ENCODE measurements at places on chromosomes 7 and 10. TPM values are rescaled to one million over a fixed set of nuclear protein-coding genes. Genes with fewer than 3 reads are reported as not detected.

DNA sequence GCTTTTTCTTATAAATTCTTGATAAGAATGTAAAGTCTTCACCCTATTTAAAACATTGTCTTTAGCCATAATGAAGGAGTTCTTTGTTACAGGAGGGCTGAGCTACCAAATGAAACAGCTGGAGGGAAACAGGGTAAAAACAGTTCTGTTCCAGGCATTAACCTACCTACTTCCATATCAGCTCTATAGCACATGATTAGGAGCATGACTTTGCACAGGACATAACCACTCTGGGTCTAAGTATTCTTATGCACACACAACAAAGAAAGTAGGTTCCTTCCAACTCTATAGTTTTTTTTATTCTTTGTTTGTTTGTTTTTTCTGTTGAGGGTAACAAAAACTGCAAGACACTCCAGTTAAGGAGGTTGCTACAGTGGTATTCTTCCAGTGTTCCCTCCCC lies 52.7 kb downstream of the SCIN start:
- no peaks in the 10 kb centered on the region for H3K36me3 ChIP-seq
- H3K4me1 ChIP-seq = peaks cover 1% of the 10 kb centered on the region
- peaks cover 8% of the 10 kb centered on the region for H3K27me3 ChIP-seq
- DNase-seq = no peak

DNA sequence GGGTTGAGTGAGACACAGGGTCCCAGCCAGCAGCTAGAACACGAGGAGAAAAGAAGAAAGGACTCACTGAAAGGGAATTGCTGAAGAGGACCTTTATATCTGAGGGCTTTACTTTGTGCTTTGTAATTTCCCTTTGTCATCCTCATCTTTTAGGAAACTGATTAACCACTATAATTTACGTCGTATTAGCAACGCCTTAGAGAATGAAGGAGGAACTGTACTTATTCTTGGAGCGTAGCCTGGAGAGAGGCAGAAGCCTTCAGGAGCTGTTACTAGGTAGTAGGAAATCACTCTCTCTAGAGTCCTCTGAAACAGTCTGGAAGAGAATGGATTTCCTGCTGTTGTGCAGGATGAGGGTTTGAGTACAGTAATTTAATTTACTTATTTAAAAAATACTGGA lies 101.0 kb upstream of the STEAP1B start:
- H3K36me3 ChIP-seq = no peaks in the 10 kb centered on the region
- no peak for DNase-seq
- no peak overlapping the region for H3K4me3 ChIP-seq
- H3K4me1 ChIP-seq = peaks cover 6% of the 10 kb centered on the region
- H3K27me3 ChIP-seq = no peaks in the 10 kb centered on the region

Gene NEBL
- under 0.01 TPM for total RNA-seq

DNA sequence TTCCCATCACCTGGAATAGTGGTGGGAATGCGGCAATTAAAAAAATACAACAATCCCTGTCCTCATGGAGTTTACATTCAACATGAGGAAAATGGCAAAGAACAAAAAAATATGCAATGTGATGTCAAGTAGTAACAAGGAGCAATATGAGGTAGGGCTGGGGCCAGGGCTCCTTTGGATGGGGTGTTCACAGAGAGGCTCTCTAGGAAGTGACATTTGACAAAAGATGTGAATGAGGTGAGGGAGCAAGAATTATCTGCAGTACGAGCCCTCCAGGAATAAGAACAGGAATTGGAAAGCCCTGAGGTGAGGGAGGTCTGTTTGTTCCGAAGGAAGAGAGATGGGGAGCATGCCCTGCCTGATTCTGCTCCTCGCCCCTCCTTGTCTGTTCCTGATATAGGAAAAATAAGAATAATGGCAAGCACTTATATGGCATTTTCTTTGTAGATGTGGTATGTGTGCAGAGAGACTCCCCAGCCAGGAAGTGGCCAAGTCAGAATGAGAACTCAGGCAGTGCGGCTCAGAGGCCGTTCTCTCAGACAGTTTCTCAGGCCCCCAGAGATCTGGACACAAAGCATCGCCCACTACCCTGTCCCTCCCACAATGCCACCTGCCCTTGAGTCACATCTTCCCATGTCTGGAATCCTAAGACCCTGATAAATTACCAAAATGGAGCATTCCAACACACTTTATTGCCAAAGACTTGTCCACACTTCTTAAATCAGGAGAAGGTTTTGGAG lies 105.6 kb downstream of the APBB1IP start:
- H3K27me3 ChIP-seq = no peaks in the 10 kb centered on the region
- no peak overlapping the region for H3K27ac ChIP-seq
- H3K36me3 ChIP-seq = no peaks in the 10 kb centered on the region
- no peak overlapping the region for H3K4me3 ChIP-seq
- no peaks in the 10 kb centered on the region for H3K4me1 ChIP-seq

Gene ELN
- total RNA-seq = 2.2 TPM

DNA sequence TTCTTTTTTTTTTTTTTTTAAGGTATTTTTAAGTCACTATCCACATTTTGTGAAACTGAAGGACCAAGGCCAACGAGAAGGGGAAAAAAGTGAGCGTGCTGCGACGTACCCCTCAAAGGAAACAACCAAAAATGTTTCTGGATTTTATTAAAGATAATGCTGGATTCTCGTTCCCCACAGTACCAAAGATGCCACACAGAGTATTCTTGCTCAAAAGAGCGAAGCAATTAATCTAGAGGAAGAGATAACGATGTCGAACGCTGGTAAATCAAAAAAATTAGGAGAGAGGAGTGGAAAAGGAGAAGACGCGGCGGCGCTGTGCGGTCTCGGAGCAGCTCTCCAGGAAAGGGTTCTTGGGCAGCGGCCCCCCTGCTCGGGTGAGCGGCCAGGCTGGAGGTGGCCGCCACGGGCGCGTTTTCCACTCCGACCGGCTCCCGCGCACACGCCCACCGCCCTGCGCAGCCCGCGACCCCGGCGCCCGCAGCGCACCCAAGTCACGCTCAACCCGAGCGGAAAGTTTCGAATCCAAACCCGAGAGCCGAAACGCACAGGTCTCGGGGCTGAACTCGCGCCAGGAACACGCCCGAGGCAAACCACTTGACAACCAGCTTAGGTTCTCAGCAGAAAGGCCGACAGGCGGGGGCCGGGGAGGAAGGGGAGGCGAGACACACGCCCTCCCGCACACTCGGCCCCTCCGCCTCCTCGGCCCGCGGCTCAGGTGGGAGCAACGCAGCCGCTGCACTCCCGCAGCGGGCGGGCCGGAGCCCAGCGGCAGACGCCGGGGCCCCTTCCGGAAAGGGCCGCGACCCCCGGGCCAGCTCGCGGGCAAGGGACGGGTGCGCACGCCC lies 989 bp downstream of the SRPK2 start:
- H3K4me3 ChIP-seq = peak overlapping the region; percentile 92
- H3K27ac ChIP-seq = peak overlapping the region; percentile 45

DNA sequence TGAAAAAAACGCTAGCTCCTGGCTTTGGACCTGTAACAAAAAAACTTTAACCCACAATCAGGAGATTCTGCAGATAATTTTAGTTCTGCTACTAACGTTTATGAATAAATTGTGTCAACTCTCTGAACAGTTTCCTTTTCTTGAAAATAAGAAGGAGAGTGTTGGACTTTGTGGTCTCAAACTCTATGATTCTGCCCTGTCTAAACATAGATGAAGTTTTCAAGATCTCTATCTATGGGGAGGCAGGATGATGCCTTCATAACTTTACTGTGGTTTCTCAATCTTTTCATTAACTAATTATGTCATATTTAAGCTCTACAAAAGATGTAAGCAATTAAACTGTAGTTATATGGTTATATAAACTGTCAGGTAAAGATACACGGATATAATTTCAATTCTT lies 162.0 kb downstream of the REEP3 start:
- no peak overlapping the region for H3K27ac ChIP-seq
- H3K4me3 ChIP-seq = no peak overlapping the region
- no peak for DNase-seq
- no peaks in the 10 kb centered on the region for H3K27me3 ChIP-seq
- no peaks in the 10 kb centered on the region for H3K36me3 ChIP-seq
- 0 out of 2 replicates have a peak, but pooled peaks cover 3% of the 10 kb centered on the region for H3K4me1 ChIP-seq

GRCh38 chr7:44964384-44964830 lies 14.4 kb downstream of the MYO1G start:
- H3K4me1 ChIP-seq = peaks cover 5% of the 10 kb centered on the region
- no peak overlapping the region for H3K4me3 ChIP-seq
- peak; percentile 28 for DNase-seq
- H3K36me3 ChIP-seq = no peaks in the 10 kb centered on the region
- peaks cover 26% of the 10 kb centered on the region for H3K27me3 ChIP-seq

- H3K27me3 ChIP-seq = no peaks in the 10 kb centered on the region
- H3K4me3 ChIP-seq = no peak overlapping the region
- no peak overlapping the region for H3K27ac ChIP-seq
- no peak for DNase-seq
- no peaks in the 10 kb centered on the region for H3K4me1 ChIP-seq
Observed at GRCh38 chr7:155839461-155839860, 27.2 kb upstream of the SHH start.

GRCh38 chr7:29330136-29330535 lies 135.6 kb downstream of the CHN2 start:
- H3K4me3 ChIP-seq = no peak overlapping the region
- H3K27me3 ChIP-seq = no peaks in the 10 kb centered on the region
- H3K4me1 ChIP-seq = no peaks in the 10 kb centered on the region
- no peaks in the 10 kb centered on the region for H3K36me3 ChIP-seq
- no peak overlapping the region for H3K27ac ChIP-seq
- no peak for DNase-seq

- H3K27ac ChIP-seq = peak overlapping the region; percentile 98
- H3K36me3 ChIP-seq = peaks cover 37% of the 10 kb centered on the region
- no peaks in the 10 kb centered on the region for H3K27me3 ChIP-seq
- H3K4me3 ChIP-seq = no peak overlapping the region
- peak; percentile 95 for DNase-seq
Observed at GRCh38 chr7:6015917-6016652, 7.0 kb downstream of the AIMP2 start.

- no peak overlapping the region for H3K27ac ChIP-seq
- peaks cover 15% of the 10 kb centered on the region for H3K36me3 ChIP-seq
- H3K4me1 ChIP-seq = no peaks in the 10 kb centered on the region
- DNase-seq = no peak
- H3K4me3 ChIP-seq = no peak overlapping the region
- peaks cover 1% of the 10 kb centered on the region for H3K27me3 ChIP-seq
Observed at GRCh38 chr7:149734791-149735075, 38.7 kb downstream of the ZNF467 start.

DNA sequence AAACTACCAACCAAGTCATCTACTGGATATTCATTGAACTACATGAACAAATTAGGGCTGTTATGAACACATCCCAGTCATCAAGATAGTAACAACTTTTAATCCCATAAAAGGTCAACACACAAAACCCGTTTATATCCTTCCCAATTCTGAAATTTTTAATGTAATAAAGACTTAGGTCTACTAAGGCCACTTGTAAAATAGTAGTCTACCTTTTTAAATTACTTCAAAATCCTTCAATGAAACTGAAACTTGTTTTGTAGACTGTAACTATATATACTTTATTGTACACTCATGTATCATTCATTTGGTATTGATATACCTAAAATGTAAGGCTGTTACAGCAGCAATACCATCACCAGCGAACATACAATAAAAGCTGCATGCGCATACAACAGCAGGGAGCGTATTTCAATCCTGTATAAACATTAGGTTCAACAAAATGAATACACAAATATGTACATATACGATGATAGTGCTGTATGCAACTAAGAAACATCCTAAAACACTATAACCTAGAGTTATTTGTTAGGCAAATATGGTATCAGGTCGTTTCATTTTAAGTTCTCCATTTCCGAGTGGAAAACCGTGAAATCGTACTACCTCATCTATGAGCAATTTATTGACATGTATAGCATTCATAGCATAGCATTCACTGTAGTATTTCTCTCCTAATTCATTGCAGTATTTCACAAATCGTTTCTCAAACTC lies 973 bp downstream of the ATAD1 start:
- no peaks in the 10 kb centered on the region for H3K4me1 ChIP-seq
- H3K27me3 ChIP-seq = no peaks in the 10 kb centered on the region
- peak overlapping the region; percentile 84 for H3K4me3 ChIP-seq
- H3K36me3 ChIP-seq = peaks cover 2% of the 10 kb centered on the region
- DNase-seq = peak; percentile 8

- H3K4me3 ChIP-seq = no peak overlapping the region
- DNase-seq = no peak
- peaks cover 2% of the 10 kb centered on the region for H3K4me1 ChIP-seq
- H3K36me3 ChIP-seq = peaks cover 19% of the 10 kb centered on the region
- peaks cover 3% of the 10 kb centered on the region for H3K27me3 ChIP-seq
- no peak overlapping the region for H3K27ac ChIP-seq
Observed at GRCh38 chr7:100570954-100571828, 2.5 kb downstream of the SAP25 start.

Gene FANK1
- 1.9 TPM for total RNA-seq

DNA sequence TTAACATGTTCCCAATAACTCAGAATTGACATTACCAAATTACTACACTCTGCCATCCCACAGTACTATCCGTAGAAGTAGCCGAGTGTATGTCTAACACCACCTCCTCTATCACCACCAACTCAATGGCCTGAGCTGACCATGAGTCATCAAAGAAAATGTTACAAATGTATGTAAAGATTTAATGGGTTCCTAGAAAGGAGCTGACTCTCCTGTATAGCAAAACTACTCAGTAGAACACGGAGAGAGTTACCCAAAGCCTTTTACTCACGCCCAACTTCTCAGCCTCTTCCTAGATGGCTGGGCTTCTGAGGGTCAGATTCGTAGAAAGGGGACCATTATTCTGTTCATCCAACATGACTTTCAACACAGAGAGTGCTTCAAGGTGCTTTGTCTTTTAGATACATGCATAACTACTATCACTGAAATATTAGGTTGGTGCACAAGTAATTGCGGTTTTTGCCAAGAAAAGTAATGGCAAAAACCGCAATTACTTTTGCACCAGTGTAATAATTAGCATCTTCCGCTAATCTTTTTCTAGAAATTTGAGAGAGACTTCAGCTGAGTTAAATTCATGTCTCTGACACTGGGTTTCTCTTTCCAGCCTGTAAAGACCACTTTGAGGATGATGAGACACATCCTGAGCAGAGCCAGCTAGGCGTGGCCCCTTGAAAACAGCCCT lies 24.0 kb upstream of the NANOS1 start:
- H3K4me1 ChIP-seq = peaks cover 12% of the 10 kb centered on the region
- no peak overlapping the region for H3K4me3 ChIP-seq
- peaks cover 31% of the 10 kb centered on the region for H3K27me3 ChIP-seq
- H3K27ac ChIP-seq = no peak overlapping the region

All from IMR-90 (cell line).